ENCODE measurements at places on chromosomes 16 and 17. TPM values are rescaled to one million over a fixed set of nuclear protein-coding genes. Genes with fewer than 3 reads are reported as not detected.

ALOX12 gene
- not detected for total RNA-seq

KRT23 gene
- not detected for total RNA-seq

SLC6A2 gene
- not detected for total RNA-seq

CSH1 gene
- total RNA-seq: not detected

MT1H gene
- total RNA-seq: not detected

GFAP gene
- not detected for total RNA-seq

ARL5C gene
- not detected for total RNA-seq

GCGR gene
- not detected for total RNA-seq

FLYWCH2 gene
- total RNA-seq: 24.9 TPM

IGSF6 gene
- not detected for total RNA-seq

GRB7 gene
- 1.3 TPM for total RNA-seq

SMPD3 gene
- total RNA-seq: not detected

- DNase-seq: no peak
- no peak overlapping the region for H3K27ac ChIP-seq
- no peaks in the 10 kb centered on the region for H3K36me3 ChIP-seq
- no peaks in the 10 kb centered on the region for H3K27me3 ChIP-seq
- no peaks in the 10 kb centered on the region for H3K4me1 ChIP-seq
Observed at GRCh38 chr17:9436630-9437029, 139.0 kb downstream of the STX8 start.

DNA sequence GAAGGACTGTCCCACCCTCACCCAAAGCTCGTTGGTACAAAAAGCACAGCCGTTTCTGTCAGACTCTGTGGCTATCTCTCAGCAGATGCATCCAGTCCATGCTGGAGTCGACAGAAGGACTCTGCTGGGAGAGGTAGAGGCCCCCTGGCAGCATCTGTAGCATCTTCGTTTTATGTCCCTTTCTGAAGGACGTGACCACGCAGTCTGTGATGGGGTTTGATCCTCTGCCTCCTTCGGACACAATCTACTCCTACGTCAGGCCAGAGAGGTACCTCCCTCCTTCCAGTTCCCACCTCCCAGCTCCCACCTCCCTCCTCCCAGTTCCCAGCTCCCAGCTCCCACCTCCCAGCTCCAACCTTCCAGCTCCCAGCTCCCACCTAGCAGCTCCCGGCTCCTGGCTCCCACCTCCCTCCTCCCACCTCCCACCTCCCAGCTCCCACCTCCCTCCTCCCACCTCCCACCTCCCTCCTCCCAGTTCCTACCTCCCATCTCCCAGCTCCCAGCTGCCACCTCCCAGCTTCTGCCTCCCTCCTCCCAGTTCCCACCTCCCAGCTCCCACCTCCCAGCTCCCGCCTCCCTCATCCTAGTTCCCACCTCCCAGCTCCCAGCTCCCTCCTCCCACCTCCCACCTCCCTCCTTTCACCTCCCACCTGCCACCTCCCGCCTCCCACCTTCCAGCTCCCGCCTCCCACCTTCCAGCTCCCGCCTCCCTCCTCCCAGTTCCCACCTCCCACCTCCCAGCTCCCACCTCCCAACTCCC lies 11.4 kb upstream of the MC1R start:
- H3K27me3 ChIP-seq: peaks cover 6% of the 10 kb centered on the region
- no peaks in the 10 kb centered on the region for H3K4me1 ChIP-seq
- H3K27ac ChIP-seq: no peak overlapping the region

GRCh38 chr17:76071531-76072147 lies 678 bp downstream of the SRP68 start:
- DNase-seq: no peak
- H3K4me1 ChIP-seq: peaks cover 17% of the 10 kb centered on the region
- H3K36me3 ChIP-seq: peaks cover 4% of the 10 kb centered on the region
- H3K4me3 ChIP-seq: peak overlapping the region; percentile 98

GRCh38 chr17:3732210-3732621 lies 8.5 kb downstream of the HASPIN start:
- peaks cover under 1% of the 10 kb centered on the region for H3K27me3 ChIP-seq
- peak overlapping the region; percentile 13 for H3K27ac ChIP-seq
- no peak overlapping the region for H3K4me3 ChIP-seq
- H3K36me3 ChIP-seq: no peaks in the 10 kb centered on the region
- no peak for DNase-seq

GRCh38 chr16:22353191-22353919 lies 21.1 kb downstream of the CDR2 start:
- H3K27ac ChIP-seq: no peak overlapping the region
- no peaks in the 10 kb centered on the region for H3K27me3 ChIP-seq
- H3K36me3 ChIP-seq: peaks cover 15% of the 10 kb centered on the region
- peaks cover 9% of the 10 kb centered on the region for H3K4me1 ChIP-seq
- no peak overlapping the region for H3K4me3 ChIP-seq

DNA sequence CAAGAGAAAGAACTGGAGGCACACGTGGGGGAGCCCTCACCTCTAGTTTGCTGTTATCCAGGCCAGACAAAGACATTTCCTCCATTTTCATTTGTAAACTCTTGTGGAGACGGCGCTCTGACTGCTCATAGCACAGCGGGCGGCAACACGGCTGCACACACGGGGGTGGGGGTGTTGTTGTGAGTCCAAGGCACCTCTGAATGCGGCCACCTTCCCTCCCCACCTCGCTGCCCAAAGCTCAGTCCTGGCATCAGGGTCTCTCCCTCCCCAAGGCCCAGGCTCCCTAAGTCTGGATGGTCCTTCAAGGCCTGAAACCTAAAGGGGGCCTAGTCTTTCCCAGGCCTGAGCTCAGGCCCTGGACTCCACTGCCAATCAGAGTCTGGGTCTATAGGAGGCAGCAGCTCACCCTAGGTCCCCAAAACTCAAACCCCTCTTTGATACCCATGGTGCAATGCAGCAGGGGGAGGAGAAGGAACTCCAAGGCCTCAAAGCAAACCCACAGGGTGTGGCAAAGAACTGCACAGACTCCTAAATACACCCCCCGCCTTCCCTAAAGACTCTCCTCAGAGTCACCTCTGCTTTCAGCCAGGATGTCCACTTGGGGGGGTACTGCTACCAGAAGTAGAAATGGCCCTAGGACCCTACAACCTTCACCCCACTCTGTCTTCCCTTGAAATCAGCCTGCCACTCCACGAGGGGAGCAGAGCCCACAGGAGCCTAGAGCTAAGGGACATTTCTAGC lies 1.5 kb downstream of the ATXN7L3 start:
- peaks cover 17% of the 10 kb centered on the region for H3K27me3 ChIP-seq
- DNase-seq: no peak
- H3K36me3 ChIP-seq: peaks cover 27% of the 10 kb centered on the region
- peak overlapping the region; percentile 82 for H3K4me3 ChIP-seq
- peaks cover 35% of the 10 kb centered on the region for H3K4me1 ChIP-seq

GRCh38 chr17:29682987-29683386 lies 60.3 kb upstream of the CORO6 start:
- DNase-seq: peak; percentile 38
- peaks cover 35% of the 10 kb centered on the region for H3K4me1 ChIP-seq
- no peak overlapping the region for H3K4me3 ChIP-seq
- no peaks in the 10 kb centered on the region for H3K27me3 ChIP-seq
- peaks cover 12% of the 10 kb centered on the region for H3K36me3 ChIP-seq

DNA sequence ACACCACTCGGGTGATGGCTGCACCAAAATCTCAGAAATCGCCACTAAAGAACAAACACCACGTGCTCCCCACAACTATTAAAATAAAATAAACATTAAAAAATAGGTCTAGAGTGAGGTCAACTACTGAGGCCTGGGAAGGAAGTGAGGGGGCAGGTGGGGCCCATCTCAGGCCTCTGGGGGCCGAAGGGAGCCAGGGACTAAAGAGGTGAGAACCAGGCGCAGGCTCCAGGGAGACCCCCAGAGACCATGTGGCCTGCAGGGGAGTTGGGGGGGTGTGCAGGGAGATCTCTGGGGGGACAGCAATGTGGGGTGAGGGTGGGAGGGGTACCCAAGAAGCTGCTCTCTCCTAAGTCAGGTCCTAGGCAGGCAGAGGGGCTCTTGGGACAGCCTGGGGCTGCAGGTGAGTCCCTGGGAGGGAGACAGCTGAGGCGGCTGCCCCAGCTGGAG lies 111.3 kb upstream of the SMURF2 start:
- peaks cover 40% of the 10 kb centered on the region for H3K4me1 ChIP-seq
- peaks cover 25% of the 10 kb centered on the region for H3K27me3 ChIP-seq
- H3K27ac ChIP-seq: no peak overlapping the region
- peaks cover 41% of the 10 kb centered on the region for H3K36me3 ChIP-seq

- no peaks in the 10 kb centered on the region for H3K4me1 ChIP-seq
- H3K36me3 ChIP-seq: no peaks in the 10 kb centered on the region
- DNase-seq: no peak
- no peak overlapping the region for H3K4me3 ChIP-seq
Observed at GRCh38 chr16:79717333-79718137, 117.0 kb upstream of the MAF start.

DNA sequence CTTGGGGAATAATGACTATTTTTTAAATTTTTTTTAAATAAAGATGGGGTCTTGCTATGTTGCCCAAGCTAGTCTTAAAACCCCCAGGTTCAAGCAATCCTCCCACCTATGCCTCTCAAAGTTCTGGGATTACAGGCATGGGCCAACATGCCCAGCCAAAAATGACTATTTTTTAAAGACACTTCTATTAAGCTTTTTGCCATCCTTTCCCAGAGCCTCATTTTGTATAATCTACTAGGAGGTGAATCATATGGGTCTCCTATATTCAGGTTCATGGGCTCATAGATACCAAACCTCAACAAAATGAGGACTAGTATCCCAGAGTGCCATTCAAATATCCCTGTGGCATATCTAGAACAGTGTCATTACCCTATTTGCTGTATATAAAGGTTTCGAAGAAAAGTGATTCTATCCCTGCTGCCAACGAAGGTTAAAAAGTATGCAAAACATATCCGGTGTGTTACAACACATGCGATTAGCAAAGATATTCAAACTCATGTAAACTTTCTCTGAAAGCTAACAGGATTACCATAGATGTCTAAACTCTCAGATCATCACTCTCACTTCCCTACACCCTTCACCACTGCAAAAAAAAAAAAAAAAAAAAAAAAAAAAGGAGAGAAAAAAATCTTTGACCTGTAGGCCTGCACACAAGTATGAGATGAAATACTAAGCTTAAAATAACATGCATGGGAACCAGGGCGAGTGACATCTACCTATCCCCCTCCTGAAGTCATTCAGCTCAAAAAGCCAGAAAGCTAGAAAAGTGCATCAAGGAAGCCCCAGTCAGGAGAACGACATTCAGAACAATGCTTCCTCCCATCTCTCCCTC lies 23.5 kb downstream of the XPO6 start:
- no peaks in the 10 kb centered on the region for H3K27me3 ChIP-seq
- H3K4me1 ChIP-seq: peaks cover 21% of the 10 kb centered on the region
- H3K4me3 ChIP-seq: no peak overlapping the region
- DNase-seq: no peak
- H3K36me3 ChIP-seq: peaks cover 9% of the 10 kb centered on the region

GRCh38 chr17:7856811-7857712 lies at the start of gene NAA38:
TSS of gene NAA38 (minus strand) at chr17:7857559. CDS start at chr17:7857463, 96 bp downstream.
- DNase-seq: peak; percentile 88
- peaks cover 17% of the 10 kb centered on the region for H3K27me3 ChIP-seq
- H3K27ac ChIP-seq: no peak within 1 kb of the TSS
- peaks cover 30% of the 10 kb centered on the region for H3K36me3 ChIP-seq

GRCh38 chr16:83215406-83216001 lies 588.7 kb downstream of the CDH13 start:
- H3K4me1 ChIP-seq: no peaks in the 10 kb centered on the region
- no peak overlapping the region for H3K4me3 ChIP-seq
- peak; percentile 81 for DNase-seq
- H3K36me3 ChIP-seq: no peaks in the 10 kb centered on the region
- H3K27ac ChIP-seq: no peak overlapping the region
- no peaks in the 10 kb centered on the region for H3K27me3 ChIP-seq

GRCh38 chr17:63515426-63515825 lies 7.7 kb upstream of the KCNH6 start:
- no peak overlapping the region for H3K27ac ChIP-seq
- DNase-seq: no peak
- no peaks in the 10 kb centered on the region for H3K36me3 ChIP-seq
- H3K4me3 ChIP-seq: no peak overlapping the region

- H3K27ac ChIP-seq: no peak overlapping the region
- no peak for DNase-seq
- H3K36me3 ChIP-seq: no peaks in the 10 kb centered on the region
- no peaks in the 10 kb centered on the region for H3K4me1 ChIP-seq
- H3K4me3 ChIP-seq: no peak overlapping the region
Observed at GRCh38 chr16:86363836-86364618, 146.3 kb upstream of the FOXF1 start.

GRCh38 chr16:74723256-74723655 lies 22.6 kb upstream of the MLKL start:
- no peak for DNase-seq
- peaks cover 4% of the 10 kb centered on the region for H3K36me3 ChIP-seq
- H3K27me3 ChIP-seq: peaks cover 12% of the 10 kb centered on the region
- no peaks in the 10 kb centered on the region for H3K4me1 ChIP-seq

DNA sequence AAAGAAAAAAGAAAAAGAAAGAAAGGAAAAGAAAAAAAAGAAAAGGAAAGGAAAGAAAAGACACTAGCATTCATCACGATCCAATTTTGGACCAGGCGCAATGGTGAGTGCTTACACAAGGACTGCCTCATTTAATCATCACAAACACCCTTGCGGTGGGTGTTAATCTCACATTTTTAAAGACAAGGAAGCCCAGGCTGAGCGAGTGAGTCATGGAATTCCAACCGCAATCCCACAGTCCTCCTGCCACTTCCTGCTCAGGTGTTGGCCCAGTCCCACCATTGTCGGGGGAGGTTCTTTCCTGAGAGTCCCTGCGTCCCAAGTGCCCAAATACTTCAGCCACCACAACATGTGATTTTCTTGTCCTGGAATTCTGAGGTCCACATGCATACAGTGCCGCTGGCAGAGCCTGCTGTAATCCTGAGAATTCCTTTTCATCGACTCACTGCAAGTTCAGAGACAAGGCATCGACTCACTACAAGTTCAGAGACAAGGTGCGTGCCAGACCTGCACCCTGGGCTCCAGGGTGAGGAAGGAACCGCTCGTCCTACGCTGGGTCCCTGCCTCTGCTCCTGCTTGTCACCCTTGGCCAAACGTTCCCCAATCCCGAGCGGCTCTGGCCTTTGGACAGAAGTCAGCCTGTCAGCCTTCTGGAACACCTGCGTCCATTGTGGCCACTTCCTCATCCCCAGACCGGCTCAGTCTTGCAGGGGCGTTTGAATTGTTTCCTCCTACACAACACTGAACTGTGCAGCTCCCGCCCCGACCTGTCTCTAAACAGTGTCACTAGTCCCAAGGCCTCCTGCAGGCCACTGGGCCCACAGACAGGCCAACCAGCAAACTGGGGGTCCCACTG lies 5.8 kb downstream of the ZG16B start:
- H3K27me3 ChIP-seq: peaks cover 17% of the 10 kb centered on the region
- H3K4me1 ChIP-seq: peaks cover 10% of the 10 kb centered on the region
- peaks cover 10% of the 10 kb centered on the region for H3K36me3 ChIP-seq
- no peak for DNase-seq
- no peak overlapping the region for H3K4me3 ChIP-seq

DNA sequence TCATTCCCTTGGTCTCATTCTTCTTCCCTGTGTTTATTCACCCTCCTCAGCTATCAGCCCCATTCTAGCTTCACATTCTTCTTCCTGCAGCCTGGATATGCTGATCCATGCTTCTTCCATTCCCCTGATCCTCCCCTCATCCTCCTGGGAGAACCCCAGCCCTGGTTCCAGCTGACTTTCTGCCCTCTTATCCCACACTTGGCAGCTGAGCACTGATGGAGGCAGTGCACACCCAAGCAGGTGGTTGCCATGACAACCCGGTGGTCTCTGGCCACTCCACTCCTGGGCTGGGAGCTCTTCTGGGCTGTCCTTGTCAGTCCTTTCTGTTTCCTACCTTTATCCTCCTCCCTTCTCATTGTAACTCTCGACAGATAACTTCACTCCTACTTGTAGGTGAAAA lies 16.7 kb upstream of the TUBG2 start:
- H3K27ac ChIP-seq: no peak overlapping the region
- no peak for DNase-seq
- peaks cover 3% of the 10 kb centered on the region for H3K27me3 ChIP-seq
- H3K4me3 ChIP-seq: no peak overlapping the region

Data from endothelial cell (in vitro differentiated cells).